ENCODE measurements at places on chromosomes 3 and 15.

DNA sequence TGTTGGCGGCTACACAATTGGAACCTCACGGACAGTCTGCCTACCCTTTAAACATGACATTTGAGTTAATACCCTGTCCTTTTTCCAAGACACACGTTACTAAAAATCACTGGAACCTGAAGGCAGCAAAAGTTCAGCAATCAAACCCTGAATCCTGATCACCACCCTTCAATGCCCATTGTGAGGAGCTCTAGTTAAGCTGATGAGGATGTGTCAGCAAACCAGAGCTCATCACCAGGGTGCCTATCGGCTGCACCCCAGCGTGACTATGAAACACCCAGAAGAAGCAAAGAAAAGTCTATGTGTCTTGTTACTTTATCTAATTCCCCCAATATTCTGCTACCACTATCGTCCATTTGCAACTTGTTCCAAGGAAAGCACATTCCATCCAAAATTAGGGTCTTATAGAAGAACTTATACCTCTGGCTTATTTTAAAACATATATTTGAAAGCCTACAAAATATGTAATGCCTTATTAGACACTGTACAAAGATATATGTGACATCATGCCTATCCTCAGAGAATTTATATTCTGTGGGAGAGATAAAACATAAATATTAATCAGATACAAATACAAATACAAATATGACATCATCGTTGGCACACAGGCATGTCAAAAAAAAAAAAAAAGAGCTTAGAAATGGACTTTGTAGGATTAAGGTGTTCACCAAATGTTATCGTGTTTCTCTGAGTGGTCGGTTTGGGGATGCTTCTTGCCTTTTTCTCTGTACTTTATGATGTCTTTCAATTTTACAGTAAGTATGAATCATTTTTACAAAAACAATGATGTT is 219.7 kb upstream of the SETMAR start:
- no peak for DNase-seq

DNA sequence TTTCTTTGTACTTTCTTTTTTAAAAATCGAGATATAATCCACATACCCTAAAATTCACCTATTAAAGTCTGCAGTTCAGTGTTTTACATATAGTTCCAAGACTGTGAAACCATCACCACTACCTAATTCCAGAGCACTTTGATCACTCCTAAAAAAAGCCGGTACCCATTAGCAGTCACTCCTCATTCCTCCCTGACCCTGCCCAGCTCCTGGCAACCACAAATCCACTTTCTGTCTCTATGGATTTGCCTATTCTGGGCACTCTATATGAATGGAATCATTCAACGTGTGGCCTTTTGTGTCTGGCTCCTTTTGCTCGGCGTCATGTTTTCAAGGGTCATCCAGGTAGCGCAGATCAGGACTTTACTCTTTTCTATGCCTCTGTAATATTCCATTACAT is 17.3 kb downstream of the TRPM1 start:
- no peak for DNase-seq

- no peak for DNase-seq
Measured at GRCh38 chr15:48976444-48977088, 12.8 kb upstream of the SHC4 start.

DNA sequence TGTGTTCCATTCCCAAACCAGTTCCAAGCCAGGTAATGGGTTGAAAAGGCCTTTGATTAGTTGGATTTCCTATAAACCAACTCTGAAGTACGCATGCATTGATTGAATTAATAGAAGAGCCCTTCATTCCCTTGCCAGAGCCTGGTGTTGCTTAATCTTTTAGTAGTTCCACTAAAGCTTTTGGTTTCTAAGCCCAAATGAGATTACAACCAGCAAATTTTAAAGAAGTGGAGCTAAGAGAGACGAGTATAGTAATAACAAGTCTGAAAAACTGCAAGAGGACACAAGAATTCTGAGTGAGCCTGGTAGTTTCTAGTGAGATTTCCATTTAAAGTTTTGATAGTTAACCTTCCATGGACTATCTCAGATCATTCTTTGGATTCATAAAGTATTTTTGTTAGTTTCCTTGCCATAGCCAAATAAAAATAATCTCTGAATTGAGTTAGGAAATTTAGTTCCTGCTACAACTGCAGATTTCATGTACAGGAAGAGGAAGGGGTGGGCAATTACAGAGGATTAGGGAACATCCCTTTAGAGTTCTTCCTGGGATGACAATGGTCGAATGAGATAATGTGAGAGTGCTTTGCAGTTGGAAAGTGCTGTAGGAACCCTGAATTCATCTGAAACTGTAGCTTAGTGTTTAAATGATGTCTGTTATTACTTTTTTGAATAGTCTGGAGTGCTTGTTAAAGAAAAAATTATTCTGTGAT is 136.8 kb downstream of the FNDC3B start:
- no peak for DNase-seq

DNA sequence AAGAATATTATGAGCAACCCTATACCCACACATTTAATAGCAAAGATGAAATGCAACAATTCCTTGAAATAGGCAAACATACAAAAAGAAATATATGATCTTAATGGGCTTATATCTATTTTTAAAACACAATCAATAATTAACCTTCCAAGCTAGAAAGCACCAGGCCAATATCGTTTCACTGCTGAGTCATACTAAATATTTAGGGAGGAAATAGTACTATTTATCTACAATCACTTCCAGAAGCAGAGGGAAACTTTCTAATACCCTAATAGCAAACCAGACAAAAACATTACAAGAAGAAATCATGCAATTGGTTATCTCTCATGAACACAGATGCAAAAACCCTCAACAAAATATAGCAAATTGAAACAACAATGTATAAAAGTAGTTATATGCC is 207.8 kb downstream of the MTHFS start:
- no peak for DNase-seq

DNA sequence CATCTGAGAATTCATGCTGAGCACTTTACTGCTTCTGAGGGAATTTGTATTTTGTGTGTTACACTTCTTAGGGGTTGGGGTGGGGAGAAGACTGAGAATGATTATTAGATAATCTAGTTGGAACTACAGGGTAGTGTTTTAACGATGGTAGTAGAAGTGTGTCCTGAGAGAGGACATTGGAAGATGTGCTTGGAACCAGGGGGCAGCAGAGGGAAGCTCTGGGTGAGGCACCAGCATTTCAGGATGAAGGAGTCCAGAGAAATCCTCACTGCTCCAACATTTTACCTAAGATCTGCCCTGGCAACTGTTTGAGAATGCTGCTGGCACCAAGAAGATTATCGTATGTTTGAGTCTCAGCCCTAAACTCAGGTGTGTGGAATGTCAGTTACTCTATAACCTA is 145.5 kb downstream of the SQOR start:
- DNase-seq = no peak

GRCh38 chr15:88741671-88742070 is 61.6 kb upstream of the ACAN start:
- no peak for DNase-seq

GRCh38 chr3:49076646-49077045 is 17.2 kb downstream of the QRICH1 start:
- no peak for DNase-seq

- peak; percentile 52 for DNase-seq
Measured at GRCh38 chr3:141308588-141309218, 59.6 kb upstream of the ZBTB38 start.

- DNase-seq = no peak
Measured at GRCh38 chr15:66836231-66837030, 134.4 kb downstream of the SMAD6 start.

- no peak for DNase-seq
Measured at GRCh38 chr3:134186391-134186790, 64.3 kb downstream of the RYK start.

DNA sequence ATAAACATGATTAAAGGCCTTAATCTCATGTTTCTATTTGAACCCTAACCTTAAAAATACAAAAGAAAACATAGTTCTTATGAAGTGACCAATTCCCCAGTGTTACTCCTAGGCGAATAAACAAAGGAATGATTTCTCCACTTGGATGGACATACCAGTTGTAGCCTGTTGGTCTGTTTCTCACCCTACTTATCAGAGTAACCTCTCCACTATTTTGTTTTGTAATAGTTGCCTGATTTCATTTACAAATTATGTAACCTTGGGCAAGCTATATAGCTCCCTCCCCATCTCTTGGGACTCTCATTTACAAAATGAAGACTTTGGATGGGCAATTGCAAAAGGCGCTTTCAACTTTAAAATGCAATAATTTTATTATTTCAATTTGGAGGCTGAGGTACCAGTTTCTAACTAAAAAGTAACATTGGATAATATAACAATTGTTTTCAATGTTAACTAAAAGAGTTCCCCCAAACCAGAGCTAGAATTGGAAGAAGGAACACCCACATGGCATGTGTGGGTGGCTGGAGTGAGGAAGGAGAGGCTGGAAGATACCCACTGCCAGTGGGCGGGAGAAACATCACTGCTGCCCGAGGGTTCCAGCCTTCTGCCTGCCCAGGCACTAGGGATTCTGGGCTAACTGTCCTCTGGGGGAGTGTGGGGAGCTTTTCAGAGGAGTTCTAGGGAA is 74.2 kb downstream of the RFTN1 start:
- DNase-seq = peak; percentile 20

- DNase-seq = peak; percentile 56
Measured at GRCh38 chr3:49462222-49462621, 7.8 kb upstream of the DAG1 start.

DNA sequence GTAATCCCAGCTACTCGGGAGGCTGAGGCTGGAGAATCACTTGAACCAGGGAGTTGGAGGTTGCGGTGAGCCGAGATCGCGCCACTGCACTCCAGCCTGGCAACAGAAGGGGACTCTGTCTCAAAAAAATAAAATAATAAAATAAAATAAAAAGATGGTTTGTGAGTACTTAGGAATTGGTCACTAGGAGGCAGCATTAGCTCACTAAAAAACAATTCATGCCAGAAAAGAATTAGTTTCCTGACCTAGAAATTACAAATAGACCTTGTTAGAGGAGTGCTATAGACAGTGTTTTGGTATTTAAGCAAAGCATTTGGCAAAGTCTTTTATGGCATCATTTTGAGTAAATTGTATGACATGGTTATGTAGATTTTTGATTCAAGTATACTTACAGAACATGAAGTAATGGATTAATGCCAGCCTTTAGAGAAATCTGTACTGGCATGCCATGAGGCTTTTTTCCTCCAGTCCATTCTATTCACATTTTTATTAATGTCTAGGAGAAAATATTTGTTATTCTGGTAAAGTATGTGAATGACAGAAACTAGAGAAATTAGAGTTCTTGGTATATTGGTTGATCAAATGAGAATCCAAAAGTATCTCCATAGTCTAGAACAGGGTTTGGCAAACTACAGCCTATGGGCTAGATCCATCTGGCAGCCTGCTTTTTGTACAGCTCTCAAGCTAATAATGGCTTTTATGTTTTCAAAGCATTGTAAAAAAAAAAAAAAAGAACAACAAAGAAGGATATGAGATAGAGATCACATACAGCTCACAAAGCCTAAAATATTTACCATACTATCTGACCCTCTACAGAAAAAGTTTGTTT is 81.6 kb downstream of the LRRC49 start:
- DNase-seq = peak; percentile 50

GRCh38 chr3:51968170-51968775 is 1.0 kb upstream of the PCBP4 start:
- no peak for DNase-seq

DNA sequence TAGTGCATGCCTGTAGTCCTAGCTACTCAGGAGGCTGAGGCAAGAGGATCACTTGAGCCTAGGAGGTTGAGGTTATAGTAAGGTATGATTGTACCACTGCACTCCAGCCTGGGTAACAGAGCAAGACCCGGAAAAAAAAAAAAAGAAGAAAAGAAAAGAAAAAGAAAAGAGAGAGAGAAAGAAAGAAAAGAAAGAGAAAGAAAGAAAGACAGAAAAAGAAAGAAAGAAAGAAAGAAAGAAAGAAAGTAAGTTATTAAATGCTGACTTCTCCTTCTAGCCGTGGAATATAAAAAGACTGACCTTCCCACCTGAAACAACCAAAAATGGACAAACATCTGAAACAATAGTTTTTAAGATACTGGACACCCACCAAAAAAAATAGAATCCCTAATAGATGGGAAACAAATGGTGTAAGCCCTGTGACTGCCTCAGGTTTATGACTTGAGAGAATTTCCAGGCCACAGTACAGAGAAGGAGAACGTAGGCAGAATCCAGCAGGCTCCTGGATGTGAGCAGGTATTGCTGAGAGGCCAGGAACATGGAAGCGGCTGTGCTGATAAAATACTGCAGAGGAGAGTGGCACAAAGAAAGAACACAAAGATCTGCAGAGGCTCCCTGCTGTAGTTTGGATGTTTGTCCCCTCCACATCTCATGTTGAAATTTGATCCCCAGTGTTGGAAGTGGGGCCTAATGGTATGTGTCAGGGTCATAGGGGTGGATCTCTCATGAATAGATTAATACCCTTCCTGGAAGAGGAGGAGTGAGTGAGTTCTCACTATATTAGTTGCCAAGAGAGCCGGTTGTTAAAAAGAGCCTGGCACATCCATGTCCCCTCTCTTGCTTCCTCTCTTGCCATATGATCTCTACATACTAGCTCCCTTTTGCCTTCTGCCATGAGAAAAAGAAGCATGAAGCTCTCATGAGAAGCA is 41.8 kb upstream of the PRSS50 start:
- DNase-seq = no peak

GRCh38 chr3:149547954-149548668 is 73.6 kb downstream of the TM4SF4 start:
- peak; percentile 79 for DNase-seq

DNA sequence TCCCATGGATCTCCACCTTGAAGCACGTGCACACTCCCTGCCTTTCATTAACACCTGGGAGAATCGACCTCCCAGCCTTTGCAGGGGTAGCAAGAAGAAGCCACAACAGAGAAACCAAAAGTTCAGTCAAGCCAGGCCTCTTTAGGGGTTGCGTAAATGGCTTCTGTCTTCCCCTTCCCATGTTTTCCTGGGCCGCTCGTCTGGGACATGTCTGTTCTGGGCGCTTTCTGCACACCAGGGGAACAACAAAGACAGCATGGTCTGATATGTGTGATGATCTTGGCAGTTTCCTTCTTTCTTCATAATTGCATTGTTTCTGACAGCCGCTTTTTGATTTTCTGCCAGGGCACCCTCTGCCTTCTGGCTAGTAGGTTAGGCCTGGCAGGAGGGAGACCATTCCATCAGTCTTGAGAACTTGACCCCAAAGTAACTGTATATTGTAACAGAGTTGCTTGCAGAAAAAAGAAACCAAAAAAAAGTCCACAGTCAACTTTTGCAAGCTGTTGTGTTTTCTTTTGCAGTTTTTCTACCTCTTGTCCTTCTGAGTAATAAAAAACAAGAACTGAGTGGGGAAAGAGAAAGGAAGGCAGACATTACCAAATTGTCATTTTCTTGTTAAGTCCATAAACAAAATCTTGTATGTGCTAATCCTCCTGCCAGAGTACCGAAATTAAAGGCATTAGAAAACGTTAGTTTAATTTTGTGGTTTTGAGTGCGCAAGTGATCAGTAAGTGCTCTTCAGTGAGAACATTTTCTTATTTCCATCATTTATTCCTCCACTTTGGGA is 56.0 kb upstream of the FURIN start:
- no peak for DNase-seq

- DNase-seq = no peak
Measured at GRCh38 chr3:51535146-51536019, 3.1 kb upstream of the RAD54L2 start.

GRCh38 chr3:17626395-17626794 is 116.0 kb downstream of the TBC1D5 start:
- no peak for DNase-seq
